Activated naive CD8-positive, alpha-beta T cell treated with anti-CD3 and anti-CD28 coated beads, Interleukin-2, amount 10 ng/mL, durations not matched to agents 7 days and 5 days (primary cell): ENCODE measurements at places on chromosomes 2 and 18. TPM values are rescaled to one million over a fixed set of nuclear protein-coding genes. Genes with fewer than 3 reads are reported as not detected.
A peak's percentile ranks its signal among the peaks of the same experiment; 100 is the strongest.

- no peak for DNase-seq
Measured at GRCh38 chr2:25273985-25274535, 67.7 kb downstream of the DNMT3A start.

The TRIM43 gene
- not detected for total RNA-seq

The CPO gene
- not detected for total RNA-seq

GRCh38 chr2:29329899-29330298 lies 214.7 kb downstream of the CLIP4 start:
- DNase-seq = no peak

DNA sequence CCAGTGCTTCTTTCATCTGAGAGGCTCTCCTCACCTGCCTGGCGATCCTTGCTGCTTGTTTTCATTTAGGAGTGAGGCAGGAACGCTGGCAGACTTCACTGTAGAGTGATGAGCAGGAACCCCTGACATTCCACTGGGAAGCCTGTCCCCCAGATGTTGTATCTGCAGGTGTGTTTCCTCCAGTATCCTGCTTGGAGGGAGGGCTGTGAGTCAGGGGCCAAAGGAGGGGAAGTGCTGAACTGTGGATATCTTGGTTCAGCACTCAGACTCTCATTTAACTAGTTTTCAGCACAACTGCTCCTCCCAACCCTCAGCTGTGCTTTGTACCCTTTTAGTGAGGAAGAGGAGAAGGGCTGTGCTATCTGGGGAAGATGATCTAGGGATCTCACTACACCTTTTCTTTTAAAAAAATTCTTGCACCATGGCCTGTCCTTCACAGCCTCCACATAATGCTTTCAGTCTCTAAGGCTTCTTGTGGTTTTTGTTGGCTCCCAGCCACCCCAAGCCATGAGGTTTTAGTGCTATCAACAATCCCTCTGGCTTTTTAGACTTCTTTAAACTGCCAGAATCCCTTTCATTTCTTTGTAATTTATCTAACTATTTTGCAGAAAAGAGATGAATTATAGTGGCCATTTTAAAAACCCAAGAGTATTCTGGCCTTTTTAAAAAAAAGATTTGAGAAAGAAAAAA lies 11.2 kb downstream of the ANKAR start:
- DNase-seq = no peak

GRCh38 chr18:35753306-35753910 lies 171.9 kb downstream of the GALNT1 start:
- no peak for DNase-seq

DNA sequence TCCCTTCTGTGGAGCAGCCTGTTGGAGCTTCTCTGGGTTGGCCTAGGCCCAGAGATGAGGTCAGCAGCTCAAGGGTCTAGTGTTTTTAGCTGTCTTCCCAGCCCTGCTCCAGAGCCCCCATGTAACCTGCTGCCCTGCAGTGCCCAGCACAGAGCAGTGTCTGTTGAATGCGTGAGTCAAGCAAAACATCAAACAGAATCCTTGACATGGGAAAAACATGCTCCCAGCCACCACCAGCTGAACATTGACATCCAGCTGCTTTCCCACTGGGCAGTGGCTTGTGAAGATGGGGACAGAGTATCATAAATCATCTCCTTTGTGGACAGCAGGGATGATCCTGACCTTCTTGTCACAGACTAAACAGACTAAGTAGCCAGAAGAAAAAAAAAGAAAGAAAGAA lies 22.6 kb downstream of the IMPA2 start:
- DNase-seq = no peak

GRCh38 chr2:224938651-224939182 lies 103.6 kb downstream of the DOCK10 start:
- no peak for DNase-seq

DNA sequence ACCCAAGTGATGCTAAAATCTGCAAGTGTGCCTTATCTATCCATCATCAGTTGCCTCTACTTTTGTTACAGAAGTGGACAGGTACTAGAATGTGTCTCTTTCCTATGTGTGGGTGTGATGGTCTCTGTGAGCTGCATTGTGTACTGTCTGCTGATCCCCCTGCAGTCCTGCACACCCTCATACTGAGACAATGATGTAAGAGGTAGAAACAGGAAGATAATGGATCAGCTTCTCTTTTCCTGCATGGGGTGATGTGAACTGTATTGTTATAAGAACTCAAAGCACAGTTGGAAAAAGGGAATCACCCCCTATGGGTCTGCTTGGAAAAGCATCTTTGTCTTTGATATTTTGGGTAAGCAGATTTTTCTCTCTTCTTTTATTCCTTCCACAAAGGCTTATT lies 537.6 kb upstream of the CDH2 start:
- DNase-seq = no peak

DNA sequence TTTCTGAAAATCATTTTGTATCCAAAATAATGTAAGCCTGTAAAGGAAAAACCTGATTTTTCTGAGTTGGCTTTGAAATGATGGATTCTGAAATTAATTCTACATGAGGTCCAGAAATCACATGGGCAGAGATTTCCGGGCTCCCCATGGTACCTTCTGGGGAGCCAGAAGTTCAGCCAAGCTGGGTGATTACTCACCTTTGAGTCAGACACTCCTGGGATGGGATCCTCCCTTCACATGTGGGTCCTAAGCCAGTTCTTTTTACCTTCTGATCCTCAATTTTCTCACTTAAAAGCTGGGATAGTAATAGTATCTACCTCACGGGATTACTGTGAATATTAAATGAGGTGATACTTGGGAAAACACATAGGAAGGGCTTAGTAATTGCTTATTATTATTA lies 179.8 kb upstream of the EPAS1 start:
- DNase-seq = no peak

DNA sequence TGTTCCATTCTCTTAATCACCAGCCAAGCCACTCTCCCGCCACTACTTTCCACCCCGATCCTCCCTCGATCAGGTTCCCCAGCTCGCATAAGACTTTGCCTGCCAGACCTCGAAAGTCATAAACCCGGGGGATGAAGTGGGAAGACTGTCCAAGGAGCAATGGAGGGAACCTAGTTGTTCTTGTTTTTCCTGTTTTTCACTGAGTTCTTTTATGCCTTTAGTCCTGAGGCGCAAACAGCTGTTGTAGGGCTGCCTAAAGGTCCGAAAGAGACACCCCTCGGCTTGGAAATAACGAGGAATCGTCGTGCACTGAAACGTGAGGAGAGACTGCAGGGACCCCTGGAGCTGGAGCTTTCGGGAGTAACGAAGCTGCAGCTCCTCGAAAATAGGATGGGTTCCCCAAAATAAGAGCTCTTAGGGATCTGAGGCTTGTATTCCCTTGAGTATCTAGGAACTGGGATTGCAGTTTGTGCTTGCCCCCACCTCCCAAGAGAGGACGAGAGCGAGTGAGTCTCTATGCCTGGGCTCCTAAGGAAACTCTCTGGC lies 1.7 kb upstream of the HOXD12 start:
- DNase-seq = no peak

DNA sequence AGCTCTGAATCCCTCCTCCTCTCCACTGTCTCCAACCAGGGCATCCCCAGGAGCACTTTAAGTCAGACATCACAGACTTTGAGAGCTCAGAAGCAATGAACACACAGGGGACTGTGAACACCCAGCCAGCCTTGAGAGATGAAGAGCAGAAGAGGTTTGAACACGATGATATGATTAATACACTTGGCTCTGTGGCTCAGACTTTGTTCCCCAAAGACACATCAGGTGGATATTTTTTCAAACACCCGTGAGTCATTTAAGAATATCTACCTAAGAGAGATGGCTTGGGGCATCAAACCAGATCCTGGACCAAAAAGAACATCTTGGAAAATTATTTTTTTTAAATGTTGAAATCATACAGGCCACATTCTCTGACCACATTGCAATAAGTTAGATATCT lies 134.9 kb upstream of the OTOS start:
- no peak for DNase-seq

DNA sequence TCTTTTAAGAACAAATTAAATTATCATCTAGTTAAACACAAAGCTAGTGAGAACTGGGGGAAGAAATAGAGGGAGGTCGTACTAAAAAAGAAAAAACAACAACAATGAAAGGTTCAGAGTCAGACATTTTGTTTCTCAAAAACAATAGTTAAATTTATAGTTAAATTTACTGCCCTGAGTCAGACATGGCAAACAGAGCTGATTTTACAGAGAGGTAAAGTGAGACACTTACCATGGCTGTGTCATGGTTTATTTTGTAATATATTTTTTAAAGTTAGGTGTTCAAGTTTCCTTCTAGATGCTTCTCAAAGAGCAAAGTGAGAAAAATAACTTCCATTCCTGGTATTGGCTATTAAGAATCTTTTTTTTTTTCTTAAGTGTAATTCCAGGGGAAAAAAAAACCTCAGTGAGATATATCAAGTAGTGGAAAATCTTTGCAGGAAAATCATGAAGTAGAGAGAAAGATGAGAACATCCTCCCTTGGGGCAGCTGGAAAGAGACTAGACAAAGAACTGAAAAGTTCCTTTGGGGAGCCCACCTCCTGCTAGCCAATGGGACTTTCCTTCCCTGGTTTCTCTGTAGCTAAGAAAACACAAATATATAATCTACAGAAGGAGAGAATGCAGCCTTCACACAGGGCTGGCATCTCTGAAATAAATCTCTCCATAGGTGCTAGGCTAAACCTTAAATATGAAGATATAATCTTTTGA lies 12.3 kb downstream of the KLF7 start:
- no peak for DNase-seq

DNA sequence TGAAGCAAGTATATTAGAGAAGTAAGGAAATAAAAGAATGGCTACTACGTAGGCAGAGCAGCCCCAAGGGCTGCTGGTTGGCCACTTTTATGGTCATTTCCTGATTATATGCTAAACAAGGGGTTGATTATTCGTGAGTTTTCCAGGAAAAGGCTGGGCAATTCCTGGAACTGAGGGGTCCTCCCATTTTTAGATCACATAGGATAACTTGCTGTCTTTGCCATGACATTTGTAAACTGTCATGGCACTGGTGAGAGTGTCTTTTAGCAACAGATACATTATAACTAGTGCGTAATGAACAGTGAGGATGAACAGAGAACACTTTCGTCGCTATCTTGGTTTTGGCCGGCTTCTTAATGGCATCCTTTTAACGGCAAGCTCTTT lies 2.6 kb upstream of the UBE2F start:
- DNase-seq = no peak

GRCh38 chr2:145410086-145410485 lies 890.2 kb upstream of the ZEB2 start:
- no peak for DNase-seq

The SPR gene
- total RNA-seq = 0.80 TPM

- DNase-seq = no peak
Measured at GRCh38 chr2:227818675-227819397, 5.2 kb downstream of the CCL20 start.

The LINC00305 gene
- not detected for total RNA-seq

DNA sequence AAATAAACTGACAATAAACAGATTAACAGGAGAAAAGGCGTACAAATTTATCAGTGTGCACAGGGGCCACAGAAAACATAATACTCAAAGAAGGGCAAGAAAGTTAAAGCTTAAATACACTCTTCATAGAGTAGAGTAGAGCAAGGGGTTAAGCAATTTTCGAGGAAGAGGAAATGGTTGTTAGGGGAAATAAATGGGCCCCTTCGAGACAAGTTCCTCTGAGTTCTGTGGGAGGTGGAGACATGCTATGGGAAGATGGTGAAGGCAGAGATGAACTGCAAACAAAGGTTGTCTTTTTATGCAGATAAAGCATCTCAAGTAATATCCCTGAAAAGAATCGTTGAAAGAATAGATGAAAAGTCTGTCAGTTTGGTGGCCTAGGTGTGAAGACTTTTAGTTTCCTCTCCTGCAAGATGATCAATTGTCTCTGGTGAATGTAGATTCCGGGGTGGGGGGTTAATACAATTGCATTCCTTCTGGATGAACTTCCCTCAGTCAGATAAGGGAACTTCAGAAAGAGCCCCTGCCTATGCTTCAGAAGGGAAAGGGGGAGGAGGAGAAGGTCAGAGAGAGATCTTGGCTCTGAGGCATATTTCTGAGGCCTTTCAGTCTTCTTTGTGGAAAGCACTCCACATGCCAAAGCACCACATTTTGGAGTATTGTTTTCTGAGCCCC lies 127.0 kb downstream of the METTL4 start:
- no peak for DNase-seq

GRCh38 chr2:217364224-217364623 lies 504.4 kb upstream of the TNP1 start:
- no peak for DNase-seq

GRCh38 chr2:16971722-16972234 lies 306.1 kb upstream of the CYRIA start:
- DNase-seq = no peak

DNA sequence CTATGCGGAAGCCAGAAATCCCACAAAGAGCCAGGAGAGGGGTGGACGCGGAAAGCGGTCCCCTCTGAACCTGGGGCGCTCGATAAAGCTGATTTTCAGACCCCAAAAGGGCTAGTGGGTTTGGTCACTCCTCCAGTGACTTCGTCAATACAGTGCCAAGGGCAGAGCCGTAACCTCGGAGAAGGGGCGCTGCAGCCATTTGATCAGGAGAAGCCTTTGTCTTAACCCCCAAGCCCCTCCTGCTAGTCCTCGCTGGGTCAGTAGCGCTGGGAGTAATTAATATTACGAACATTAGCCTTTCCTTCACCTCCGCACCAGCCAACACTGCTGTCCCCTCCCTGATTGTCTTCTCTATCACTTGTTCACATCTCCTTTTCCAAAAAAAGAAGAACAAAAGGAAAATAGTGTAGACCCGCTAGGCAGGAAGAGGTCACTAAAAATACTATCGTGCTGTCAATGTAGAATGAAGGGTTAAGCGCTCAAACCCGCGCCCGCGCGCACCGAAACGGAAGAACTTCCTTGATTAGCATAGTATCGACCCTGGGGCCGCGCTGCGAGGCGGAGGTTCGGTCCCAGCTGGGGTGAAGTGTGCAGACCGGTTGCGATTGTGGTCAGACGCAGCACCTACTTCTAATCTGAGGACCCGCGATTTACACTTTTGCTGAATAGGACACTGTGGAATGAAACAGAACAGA lies 63.2 kb upstream of the MAPRE2 start:
- DNase-seq = peak; percentile 68

The CFAP53 gene
- 0.68 TPM for total RNA-seq

- DNase-seq = no peak
Measured at GRCh38 chr2:46347648-46348280, 50.6 kb downstream of the EPAS1 start.

- no peak for DNase-seq
Measured at GRCh38 chr2:121144111-121144510, 140.9 kb downstream of the TFCP2L1 start.

DNA sequence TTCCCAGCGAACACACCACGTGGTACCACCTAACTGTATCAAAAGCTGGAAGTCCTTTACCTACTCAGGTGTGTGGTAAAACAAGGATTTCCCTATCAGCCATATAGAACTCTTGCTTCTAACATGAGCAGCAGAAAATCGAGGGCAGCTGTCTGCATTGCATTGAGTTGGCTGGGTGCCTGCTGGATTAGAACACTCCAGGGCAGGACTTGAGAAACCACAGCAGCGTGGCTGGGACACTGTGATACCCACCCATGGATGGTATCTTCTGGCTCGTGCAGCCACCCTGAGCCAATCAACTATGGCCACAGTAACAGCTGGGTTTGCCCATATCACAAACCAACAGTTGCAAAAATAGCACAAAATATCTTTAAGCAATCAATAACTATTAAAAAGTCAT lies 188.3 kb downstream of the FBXO15 start:
- no peak for DNase-seq
